ENCODE measurements at places on chromosomes 4 and X. TPM values are rescaled to one million over a fixed set of nuclear protein-coding genes. Genes with fewer than 3 reads are reported as not detected.
A peak's percentile ranks its signal among the peaks of the same experiment; 100 is the strongest.

GRCh38 chrX:56744996-56745395 lies 16.0 kb downstream of the NBDY start:
- H3K36me3 ChIP-seq: no peaks in the 10 kb centered on the region
- DNase-seq: no peak
- H3K27ac ChIP-seq: no peak overlapping the region
- no peak overlapping the region for H3K4me3 ChIP-seq
- H3K4me1 ChIP-seq: no peaks in the 10 kb centered on the region
- no peaks in the 10 kb centered on the region for H3K27me3 ChIP-seq

DNA sequence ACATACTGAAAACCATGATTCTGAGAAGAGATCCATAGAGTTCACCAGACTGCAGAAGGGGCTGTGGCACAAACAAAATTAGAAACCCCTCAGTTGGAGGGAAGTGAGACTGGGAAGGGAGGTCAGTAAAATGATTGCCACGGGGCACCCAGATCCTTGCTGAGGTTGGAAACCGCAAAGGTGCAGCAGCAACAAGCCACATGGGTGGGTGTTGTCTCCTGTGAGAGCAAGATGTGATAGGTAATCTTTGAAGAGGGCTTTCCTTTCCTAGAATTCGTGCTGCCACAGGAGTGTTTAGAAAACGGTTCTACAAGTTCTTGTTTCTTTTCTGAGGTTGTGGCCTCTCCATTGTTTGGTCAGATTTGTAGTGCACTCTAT lies 85.5 kb downstream of the NFKB1 start:
- no peak overlapping the region for H3K4me3 ChIP-seq
- H3K27ac ChIP-seq: no peak overlapping the region
- H3K36me3 ChIP-seq: peaks cover 69% of the 10 kb centered on the region
- no peaks in the 10 kb centered on the region for H3K27me3 ChIP-seq

DNA sequence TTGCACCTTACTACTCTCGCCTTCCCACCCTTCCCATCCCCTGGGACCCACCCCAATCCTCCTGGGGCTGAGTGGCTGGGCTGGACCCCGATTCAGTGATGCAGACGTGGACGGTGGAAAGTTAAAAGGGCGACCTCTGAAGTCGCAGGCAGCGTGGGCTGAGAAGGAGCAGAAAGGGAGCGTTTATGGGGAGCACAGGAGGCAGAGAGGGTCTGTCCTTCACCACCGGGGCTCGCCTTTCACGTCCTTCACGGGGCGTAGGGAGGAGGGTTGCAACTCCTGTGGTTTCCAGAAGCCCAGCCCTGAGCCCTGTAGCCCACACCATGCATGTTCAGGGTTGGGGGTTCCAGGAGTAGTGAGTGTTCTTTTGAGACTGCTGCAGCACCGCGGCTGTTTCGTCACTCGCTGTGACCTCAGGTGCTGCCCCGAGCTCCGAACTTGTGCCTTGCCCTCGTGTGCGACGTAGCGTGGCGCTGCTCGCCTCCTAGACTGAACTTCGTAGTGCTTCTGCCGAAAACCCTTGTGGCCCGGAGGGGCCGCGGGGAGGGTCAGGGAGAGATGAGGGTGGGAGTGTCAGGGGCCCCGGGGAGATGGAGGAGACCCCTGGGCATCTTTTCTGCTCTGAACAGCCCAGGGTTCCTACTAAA lies 1.6 kb downstream of the NHS start:
- H3K4me3 ChIP-seq: peak overlapping the region; percentile 67
- peak overlapping the region; percentile 84 for H3K27ac ChIP-seq
- no peaks in the 10 kb centered on the region for H3K36me3 ChIP-seq

- H3K4me3 ChIP-seq: no peak overlapping the region
- no peaks in the 10 kb centered on the region for H3K36me3 ChIP-seq
- H3K27me3 ChIP-seq: no peaks in the 10 kb centered on the region
- no peak overlapping the region for H3K27ac ChIP-seq
Measured at GRCh38 chr4:176548571-176548970, 228.8 kb downstream of the SPCS3 start.

MAGEA12 gene
- not detected for total RNA-seq

GPR173 gene
- total RNA-seq: 5.6 TPM
